Stimulated activated CD4-positive, alpha-beta T cell treated with anti-CD3 and anti-CD28 coated beads, Interleukin-1b, Interleukin-23, amount 100 ng/mL, for 24 hours (primary cell): ENCODE measurements at places on chromosomes 6 and 20.

GRCh38 chr20:58557733-58558342 lies 42.6 kb upstream of the APCDD1L start:
- DNase-seq = no peak

DNA sequence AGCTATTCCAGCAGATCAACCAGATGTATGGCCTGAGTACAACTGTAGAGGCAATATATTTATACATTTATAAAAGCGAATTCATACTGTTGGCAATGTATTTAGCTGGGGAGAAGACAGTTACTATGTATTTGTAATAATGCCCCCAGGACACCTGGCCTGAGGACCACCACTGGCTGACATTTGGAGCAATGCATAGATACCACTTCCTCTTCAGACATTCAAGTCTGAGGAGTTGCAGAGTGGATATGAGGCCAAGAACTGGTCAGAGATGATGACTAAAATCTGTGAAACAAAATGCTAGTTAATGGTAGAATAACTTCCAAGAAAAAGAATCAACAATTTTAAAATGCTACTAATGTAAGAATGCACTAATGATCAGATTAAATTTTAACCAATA lies 462.3 kb downstream of the CDC5L start:
- DNase-seq = no peak

DNA sequence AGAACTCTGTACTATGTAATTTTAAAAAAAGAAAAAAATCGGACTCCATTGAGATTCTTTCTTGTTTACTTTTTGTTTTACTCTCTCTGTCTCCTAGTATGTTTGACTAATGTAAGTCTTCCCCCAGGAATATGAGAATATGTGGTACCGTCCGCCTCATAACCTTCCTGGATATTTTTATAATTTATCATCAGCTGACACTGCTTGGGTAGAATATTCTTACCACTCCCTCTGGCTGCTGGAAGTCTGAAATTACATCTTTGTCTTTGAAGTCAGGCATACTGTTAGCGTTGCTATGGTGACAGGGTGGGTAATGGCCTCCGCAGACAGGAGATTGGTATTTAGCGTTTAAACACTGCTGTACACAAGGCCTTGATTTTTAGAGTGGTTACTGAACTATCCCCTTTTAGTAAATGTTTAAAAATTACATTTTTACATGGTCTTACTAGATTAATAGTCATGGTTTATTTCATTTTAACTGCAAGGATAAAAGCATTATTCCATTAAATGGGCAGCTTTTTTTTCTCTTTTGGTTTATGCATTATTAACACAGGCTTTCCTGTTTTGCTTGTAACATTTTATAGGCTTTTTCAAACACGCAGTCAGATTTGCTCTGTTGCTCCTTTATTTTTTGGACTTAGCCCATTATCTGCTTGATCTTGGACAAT lies 176.4 kb downstream of the ARID1B start:
- no peak for DNase-seq

DNA sequence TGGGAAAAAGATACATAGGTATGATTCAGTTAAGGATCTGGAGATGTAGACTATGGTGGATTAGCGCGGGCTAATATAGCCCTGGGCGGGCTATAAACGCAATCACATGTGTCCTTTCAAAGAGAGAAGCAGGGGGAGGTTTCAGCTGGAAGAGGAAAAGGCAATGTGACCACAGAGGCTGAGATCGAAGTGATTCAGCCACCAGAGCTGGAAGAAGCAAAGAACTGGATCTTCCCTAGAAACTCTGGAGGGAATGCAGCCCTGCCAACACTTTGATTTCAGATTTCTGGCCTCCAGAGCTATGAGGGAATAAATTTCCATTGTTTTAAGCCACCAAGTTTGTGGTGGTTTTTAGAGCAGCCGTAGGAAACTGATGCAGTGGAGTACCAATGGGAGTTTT lies 81.5 kb upstream of the NHSL1 start:
- DNase-seq = no peak

GRCh38 chr6:41372832-41373626 lies 37.6 kb downstream of the NCR2 start:
- no peak for DNase-seq

GRCh38 chr6:33912195-33912594 lies 108.4 kb upstream of the MLN start:
- DNase-seq = no peak

DNA sequence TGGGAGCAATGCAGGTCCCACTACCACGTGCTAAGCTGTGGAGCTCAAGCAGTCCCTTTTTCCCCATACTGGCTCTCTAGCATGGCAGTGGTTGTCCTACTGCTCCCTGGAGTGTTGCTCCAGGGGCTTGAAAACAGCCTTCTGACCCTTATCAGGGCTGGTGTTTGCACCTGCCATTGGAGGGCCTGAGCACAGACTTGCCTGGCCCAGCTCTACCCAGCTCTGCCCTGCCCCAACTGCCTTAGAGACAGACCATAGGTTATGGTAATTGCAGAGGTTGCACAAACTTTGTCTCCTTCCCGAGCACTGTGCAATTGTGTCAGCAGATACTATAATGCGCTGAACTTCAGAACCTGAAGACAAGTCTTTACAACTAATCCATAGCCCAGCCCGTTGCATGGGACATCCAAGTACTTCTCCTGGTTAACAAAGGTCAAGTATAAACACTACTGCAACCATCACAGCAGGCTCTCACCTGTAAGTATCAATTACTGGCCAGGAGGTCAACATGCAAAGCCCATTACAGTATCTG lies 58.7 kb downstream of the PDSS2 start:
- DNase-seq = no peak

DNA sequence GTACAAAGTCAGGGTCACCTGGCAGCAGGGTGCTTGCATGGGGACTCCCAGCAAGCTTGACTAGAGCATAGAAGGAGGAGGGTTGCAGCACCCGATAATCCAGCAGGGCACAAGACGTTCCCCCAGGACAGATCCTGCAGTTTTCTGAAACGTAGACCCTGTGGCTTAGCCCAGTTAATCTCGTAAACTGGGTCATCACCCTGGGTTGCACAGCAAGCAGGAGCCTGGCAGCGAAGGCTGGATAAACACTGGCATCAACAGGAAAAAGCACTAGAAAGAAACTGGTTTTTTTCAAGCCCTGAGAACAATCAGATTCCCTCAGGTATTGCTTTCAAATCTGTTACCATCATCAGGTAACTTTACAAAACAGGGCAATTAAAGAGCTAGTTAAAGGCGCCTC lies 92.6 kb downstream of the PDE7B start:
- no peak for DNase-seq

GRCh38 chr6:166752097-166752496 lies 125.0 kb upstream of the RPS6KA2 start:
- no peak for DNase-seq

DNA sequence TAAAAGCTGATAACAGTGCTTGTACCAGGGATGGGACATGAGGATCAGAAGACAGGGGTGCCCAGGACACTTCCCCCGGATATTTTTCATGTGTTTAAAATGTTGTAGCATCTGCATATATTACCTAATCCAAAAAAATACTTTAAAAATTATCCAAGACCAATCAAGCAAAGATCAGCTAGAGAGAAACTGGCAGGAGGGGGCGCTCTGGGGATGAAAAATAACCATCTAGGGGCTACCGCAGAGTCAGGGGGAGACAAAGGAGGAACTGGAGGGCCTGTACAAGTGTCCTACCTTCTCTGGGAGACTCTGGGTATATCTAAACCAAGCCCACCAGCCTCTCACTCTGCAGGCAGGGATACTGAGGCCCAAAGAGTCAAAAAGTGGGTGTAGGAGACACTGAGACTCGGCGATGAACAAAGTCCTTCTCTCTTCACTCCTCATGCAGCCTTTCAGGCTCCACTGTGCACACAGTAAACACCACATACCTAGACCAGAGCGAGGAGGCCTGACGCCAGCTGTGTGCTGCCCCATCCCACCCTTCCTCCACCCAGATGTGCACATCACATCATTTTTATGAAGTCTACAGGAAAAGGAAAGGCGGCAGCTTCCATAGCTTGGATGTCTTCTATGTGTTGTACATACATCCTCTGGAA lies 9.8 kb downstream of the RIMS4 start:
- DNase-seq = no peak

DNA sequence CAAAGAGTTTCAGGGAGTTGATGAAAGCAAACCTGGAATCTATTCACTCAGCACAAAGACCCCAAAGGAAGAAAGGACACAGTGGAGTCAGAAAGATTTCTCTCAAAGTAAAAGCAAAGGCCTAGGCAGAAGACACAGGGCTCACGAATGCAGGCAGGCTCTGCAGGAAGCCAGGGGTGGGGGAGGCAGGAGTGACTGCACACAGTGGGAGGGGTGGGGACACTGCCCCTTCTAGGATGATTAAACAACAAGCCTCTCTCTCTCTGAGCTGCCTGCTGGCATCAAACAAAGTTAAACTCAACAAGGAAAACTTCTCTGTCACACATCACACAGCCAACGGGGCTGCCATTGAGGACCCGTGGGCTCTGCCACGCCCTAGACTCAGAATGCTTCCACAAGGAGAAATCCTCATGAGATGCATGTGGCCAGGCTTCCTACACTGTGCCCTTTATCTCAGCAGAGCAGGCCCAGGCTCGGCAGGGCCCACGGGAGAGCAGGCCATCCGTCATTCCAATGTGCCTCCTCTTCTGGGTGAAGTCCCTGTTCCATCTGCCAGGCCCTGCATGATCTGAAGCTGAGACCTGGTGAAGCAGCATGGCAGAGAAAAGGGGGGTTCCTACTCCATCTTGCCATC lies 70.1 kb downstream of the RAMACL start:
- DNase-seq = no peak

- no peak for DNase-seq
Observed at GRCh38 chr20:59334651-59335300, 34.4 kb downstream of the EDN3 start.

DNA sequence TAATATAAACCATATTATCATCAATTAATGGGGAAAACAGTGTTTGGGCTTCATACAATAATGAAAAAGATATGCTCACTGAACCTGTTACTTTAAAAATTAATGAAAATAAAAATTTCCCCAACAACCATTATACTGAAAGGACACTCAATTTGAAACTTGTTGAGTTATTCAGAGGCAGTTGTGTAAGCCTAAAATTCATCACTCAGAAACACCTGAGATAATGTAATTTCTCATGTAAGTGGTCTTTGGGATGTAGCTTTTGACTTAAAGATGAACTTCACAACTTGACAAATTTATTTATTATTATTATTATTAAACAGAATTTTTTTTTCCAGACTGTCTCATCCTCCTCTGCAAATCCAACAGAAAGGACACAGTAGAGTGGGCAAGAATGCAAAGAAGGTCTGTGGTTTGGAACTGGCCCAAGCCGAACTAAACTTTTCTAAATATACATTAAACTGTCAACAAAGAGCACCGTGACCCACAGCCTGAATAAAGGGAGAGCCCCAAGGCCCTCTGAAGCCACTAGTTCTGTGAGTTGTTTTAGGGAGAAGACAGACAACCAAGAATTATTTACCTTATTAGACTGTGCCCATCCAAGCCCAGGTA lies 32.2 kb upstream of the HEY2 start:
- DNase-seq = no peak

DNA sequence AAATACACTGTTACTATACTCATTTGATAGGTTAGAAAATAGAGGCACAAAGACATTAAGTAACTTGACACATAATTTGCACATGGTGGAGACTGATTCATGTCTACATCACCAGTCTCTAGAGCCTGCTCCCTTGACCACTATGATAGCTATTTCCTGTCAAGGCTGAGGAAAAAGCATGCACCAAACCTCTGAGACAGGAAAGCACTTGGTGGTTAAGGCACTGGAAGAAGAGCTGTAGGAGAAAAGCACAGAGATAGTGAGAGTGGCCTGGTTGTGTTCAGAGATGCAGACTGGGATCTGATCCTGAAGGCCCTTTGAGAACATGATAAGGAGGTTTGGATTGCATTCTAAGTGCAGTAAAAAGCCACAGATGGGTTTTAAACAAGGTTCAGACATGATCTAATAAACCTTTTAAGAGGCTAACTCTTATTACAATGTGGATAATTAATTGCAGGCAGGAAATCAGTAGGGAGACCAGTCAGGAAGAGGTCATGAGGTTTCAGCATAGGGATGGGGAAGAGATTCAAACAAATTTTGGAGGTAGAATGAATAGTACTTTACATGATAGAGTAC lies 168.9 kb downstream of the PHF3 start:
- no peak for DNase-seq

DNA sequence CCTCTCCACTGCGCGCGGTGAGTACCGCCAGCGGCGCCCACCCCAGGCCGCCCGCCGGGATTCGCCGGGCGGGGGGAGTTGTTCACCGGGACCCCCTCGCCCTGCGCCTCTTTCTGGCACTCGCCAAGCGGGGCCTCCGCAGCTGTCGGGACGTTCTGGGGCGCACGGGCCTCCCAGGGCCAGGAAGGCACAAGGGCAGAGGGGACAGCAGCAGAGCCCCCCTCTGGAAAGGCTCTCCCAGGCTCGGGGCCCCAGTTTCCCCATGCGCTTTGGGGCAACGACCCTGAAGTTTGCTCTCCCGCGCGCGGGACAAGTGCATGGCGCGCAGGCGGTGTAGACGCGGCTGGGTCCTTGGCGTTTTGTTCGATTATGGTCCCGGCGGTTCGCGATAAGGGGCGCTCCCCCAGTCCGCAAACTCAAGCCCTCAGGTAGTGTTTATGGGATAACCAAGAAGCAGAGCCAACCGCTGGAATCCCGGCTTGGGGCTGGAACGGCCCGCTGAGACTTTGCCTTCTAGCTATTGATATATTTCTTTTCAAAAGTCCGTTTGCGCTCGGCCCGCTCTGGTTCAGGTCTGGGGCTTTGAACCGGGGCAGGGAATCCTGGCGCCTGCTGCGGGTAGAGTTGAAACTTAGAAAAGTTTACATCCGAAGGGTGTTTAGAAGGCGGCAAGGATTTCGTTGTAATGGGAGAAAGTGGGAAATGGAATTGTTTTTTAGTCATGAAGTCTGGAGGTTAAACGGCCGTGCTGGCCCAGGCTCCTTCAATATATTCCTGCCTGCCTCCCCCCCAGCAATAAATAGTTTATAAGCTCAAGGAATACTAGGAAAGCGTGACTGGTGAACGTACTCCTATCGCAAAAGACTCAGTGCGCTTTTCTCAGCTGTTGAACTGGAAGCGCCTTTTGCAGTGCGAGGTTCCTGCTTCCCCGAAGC lies 595 bp downstream of the EYA2 start:
- no peak for DNase-seq

GRCh38 chr6:131828080-131828479 lies 20.3 kb downstream of the ENPP1 start:
- DNase-seq = no peak

- DNase-seq = no peak
Observed at GRCh38 chr6:145279993-145280392, 455.3 kb downstream of the EPM2A start.

DNA sequence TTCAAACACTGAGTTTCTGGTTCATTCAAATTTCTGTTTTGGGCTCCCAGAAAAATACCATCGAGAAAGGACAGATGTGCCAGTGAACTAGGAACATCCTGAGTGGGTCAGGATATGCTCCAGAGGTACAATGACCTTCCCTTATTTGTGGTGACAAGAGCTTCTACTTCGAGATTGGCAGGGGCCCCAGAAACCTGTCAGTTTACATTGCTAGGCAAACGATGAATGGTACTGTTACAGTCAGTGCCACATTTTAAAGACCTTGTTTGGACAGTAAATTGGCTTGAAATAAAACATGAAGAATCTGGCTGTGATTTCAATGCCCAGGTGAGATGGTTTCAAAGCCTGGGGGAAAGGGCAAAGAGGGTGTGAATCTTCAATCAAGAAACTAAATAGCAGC lies 454.5 kb upstream of the ID4 start:
- DNase-seq = no peak
